ENCODE measurements at places on chromosomes 4 and X.

DNA sequence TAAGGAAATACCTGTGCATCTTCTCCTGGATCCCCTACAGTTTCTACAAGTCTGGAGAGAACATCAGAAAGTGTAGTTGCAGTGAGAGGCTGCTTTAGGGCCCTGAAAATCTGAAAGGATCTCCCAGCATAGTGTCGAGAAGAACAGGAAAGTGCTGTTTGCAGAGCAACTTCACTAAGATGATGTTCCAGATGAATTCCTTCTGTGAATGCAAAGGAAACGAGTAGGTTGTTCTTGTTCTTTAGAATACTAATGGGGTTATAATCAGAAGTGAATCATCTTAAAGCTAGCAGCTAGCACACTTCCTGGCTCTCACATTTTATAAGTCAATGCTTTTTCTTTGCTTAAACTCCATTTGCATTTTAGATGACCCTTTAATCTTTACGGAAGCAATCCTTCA is 53.7 kb downstream of the ZAR1 start:
- no peak for DNase-seq

GRCh38 chr4:79827283-79827682 is 245.7 kb downstream of the ANTXR2 start:
- DNase-seq: no peak

DNA sequence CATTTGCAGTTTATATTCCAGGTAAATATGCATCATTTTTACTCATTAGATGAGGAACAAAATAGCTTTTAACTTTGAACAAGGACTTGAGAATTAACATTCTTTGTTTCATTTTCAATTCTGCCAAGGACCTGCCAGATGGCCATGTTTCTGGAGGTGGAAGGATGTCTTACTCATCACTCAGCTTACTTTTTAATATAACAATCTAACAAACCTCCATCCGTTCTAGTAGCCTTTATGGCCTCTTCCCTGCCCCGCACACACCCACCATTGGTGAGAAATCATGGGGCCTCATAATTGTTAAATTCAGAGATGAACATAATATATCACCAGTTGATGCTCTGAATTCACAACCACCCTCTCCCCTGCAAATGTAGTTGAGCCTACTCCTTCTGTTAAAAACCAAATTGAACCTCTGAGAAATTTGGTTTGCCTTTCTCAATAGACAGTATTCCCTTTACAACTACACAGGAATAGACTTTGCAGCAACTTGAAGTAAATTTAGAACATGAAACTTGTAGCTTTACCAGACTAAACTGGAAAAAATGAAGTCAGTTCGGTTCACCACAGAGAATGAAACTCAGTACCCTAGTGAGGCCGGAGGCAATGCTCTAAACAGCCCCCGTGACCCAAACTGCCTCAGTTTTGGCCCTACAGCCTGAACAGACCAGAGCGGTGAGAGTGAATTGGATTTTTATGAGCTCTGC is 50.1 kb upstream of the ACSL4 start:
- no peak for DNase-seq

GRCh38 chrX:150696866-150697265 is 3.7 kb downstream of the MTMR1 start:
- DNase-seq: no peak

- DNase-seq: no peak
Observed at GRCh38 chr4:83961575-83961974, 425.7 kb downstream of the GPAT3 start.

DNA sequence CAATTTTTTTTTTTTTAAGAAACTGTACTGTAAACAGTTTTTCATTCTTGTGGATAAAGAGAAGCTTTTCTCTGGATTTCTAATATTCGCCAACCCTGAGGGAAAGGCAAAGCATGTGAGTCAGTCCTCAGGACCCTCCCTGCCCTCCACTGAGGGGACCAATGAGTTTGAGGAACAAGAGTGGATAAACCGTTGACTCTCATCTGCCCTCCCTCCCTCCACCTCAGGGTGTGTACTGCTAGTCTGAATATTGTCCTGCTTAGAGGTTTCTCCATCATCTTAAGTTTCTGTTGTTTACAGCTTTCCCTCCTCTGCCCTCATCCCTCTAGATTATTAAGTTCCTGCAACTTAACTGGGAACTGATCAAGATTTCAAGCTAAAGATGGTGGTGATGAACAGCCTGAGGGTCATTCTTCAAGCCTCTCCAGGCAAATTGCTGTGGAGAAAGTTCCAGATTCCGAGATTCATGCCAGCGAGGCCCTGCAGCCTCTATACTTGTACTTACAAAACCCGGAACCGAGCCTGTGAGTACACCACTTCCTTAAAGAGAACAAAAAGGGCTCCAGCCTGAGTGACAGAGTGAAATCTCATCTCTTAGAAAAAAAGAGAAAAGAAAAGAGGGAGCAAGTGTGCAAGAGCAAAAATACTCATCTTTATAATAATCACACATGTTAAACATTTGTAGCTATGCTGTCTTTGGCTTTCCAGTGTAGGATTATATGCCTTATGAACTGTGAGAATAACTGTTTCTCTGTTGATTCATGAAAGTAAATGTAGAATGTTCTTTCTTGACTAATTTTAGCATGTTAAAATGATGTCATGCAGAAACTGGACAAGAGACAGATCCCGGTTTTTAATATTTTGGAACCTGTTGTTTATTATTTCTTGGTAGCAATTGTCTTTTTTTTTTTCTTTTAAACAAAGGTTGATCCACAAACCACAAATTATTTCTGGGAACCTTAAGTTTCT is 11.9 kb downstream of the CA5B start:
- DNase-seq: no peak

DNA sequence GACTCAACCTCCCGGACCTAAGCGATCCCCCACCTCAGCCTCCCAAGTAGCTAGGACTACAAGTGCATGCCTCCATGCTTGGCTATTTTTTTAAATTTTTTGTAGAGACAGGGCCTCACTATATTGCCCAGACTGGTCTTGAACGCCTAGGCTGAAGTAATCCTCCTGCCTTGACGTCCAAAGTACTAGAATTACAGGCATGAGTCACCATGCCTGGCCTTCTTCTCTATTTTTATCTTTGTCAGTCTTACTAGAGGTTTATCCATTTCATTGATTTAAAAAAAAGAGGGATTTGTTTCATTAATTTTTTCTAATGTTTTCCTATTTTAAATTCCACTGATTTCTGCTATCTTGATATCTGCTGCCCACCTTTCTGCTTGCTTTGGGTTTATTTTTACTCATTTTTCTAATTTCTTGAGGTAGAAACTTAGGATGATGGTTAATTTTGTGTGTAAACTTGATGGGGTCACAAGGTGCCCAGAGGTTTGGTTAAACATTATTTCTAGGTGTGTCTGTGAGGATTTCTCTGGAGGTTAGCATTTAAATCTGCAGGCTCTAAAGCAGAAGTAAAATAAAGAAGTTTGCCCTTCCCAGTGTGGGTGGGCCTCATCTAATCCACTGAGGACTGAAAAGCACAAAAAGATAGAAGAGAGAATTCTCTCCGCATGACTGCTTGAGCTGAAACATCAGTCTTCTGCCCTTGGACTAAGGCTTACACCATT is 116.2 kb upstream of the DCLK2 start:
- no peak for DNase-seq

DNA sequence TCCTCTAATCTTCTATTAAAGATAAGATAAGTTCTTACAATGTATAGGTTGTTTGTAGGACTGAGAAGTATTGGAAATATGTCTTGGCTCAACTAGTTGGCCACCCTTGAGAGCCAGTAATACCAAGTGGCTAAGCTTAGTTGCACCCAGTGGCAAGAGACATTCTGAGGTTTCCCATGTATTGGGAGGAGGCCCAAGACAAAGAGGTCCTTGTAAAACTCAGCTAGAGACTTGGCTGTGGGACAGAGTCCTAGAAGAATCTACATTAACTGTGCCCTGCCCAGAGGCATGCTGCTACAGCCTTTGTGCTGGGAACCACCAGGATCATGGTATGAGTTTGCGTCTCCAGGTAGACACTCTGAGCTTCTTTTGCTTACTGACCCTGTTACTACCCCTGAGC is 41.9 kb upstream of the SLC4A4 start:
- DNase-seq: no peak

GRCh38 chrX:132119821-132120515 is 7.9 kb downstream of the FRMD7 start:
- DNase-seq: no peak

- no peak for DNase-seq
Observed at GRCh38 chrX:33906971-33907370, 225.1 kb downstream of the FAM47A start.

DNA sequence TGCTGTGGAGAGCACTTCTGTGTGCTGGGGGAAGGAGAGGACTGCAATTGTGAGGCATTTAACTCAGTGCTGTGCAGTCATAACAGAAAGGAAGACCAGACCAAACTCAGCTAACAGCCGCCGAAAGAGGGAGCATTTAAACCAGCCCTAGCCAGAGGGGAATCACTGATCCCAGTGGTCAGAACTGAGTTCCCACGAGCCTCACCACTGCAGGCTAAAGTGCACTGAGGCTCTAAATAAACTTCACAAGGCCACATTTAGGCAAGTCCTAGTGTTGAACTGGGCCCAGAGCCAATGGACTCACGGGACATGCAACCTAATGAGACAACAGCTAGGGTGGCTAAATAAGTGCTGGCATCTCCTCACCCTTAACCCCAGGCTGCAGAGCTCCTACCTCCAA is 20.4 kb downstream of the IQCM start:
- no peak for DNase-seq

- DNase-seq: no peak
Observed at GRCh38 chr4:80913381-80913780, 117.1 kb upstream of the BMP3 start.

DNA sequence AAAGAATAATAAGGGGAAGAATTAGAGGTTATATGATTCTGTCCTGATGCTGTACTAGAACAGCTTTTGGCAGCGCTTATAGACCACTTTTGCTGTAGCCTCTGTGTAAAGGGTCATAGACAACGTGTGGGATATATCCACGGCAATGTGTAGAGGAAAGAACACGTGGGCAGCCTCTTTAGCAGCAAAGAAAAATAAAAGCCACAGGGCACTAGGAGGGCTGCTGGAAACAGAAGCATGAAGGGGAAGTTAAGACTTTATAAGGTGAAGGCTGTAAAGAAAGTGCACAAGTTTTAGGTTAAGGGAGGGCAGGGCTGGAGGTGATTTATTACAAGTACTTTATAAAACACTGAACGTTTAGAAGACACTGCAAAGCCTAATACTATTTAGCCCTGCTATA is 20.1 kb upstream of the PHEX start:
- no peak for DNase-seq

DNA sequence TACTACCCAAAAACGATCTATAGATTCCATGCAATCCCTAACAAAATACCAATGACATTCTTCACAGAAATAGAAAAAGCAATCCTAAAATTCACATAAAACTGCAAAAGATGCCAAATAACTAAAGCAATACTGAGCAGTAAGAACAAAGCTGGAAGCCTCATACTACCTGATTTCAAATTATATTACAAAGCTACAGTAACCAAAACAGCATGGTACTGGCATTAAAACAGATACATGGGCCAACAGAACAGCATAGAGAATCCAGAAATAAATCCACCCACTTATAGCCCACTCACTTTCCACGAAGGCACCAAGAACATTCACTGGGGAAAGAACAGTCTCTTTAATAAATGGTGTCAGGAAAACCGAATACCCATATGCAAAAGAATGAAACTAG is 74.7 kb downstream of the PHF8 start:
- DNase-seq: no peak

Data from DMS79 (cell line).